NCI-H1092 (cell line): ENCODE measurements at places on chromosomes 7 and 10.

DNA sequence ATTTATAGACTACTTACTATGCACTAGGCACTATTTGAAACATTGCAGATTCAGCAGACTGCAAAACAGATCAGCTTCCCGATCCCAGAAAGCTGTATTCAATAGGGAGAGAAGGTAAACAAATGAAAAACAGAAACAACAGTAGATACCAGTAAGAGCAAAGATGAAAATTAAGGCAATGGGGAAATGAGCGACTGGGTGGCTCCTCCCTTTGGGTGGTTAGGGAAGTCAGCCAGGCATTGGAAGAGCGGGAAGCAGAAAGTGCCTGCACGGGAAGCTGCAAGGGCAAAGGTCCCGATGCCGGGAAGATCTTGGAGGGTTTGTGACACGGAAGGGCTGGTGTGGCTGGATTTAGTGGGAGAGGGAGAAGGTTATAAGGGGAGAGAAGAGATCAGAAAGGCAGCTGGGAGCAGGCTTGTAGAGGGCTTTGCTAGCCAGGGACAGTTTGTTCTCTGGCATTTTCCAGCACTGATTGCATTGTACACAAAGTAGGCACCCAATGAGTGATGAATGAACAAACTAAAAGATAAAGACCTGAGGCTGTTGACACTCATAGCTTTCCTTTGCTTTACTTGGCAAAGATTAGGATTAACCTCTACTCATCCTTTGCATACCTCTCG, 67.8 kb downstream of the NAMPT start:
- DNase-seq, result no peak

DNA sequence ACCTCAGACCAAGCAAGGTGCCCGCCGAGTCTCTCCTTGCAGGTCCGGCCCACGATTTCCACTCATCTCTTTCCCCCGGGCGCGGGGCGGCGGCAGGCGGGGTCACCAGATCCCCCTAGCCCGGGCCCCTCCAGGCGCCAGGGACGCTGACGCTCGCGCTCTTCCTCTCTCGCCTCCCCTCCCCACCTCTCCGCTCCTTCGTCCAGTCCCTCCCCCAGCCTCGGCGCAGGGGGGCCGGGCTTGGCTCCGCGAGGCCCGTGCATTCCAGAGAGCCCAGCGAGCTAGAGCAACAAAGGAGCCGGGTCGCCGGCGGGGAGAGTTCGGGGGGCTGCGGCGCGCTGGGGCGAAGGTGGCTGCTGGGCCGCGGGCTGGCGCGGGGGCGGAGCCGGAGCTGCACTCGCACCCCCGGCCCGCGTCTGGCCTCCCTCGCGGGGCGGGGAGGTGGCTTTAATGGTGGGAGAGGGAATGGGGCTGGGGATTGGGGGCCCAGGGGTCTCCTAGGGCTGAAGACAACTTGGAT, at the start of gene SMO:
TSS of gene SMO (plus strand) at position 262 of the 520 bp plus-strand sequence. CDS start 519 bp downstream, outside the sequence.
- peak; percentile 17 for DNase-seq

- DNase-seq, result no peak
Observed at GRCh38 chr10:86974484-86974883, 6.2 kb downstream of the ADIRF start.

DNA sequence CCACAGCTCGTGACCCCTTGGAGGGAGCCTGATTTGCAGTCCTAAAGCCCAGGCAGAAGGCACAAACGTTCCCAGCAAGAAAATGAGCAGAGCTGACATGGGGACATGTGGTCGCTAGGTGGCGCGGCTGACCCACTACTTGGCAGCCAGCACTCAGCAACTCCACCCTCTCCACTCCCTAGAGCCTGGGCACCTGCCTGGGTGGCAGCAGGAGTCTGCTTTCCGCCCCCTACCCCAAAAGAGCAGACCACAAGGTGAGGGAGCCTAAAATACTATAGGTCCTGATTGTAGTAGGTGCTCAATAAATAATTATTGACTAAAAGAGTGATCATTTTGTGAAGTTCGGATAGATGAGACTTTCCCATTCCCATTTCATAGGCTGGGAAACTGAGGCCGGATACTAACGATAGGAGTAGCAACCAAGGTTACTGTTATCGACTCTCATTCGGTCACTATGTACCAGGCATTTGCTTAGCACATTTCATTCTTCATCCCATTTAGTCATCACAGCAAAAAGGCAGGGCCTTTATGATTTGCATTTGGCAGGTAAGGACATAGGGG, 57.4 kb downstream of the NEUROG3 start:
- DNase-seq, result no peak

- no peak for DNase-seq
Observed at GRCh38 chr10:117499248-117500105, 43.1 kb upstream of the EMX2 start.

- DNase-seq, result no peak
Observed at GRCh38 chr7:105493923-105494315, 28.2 kb downstream of the PUS7 start.

DNA sequence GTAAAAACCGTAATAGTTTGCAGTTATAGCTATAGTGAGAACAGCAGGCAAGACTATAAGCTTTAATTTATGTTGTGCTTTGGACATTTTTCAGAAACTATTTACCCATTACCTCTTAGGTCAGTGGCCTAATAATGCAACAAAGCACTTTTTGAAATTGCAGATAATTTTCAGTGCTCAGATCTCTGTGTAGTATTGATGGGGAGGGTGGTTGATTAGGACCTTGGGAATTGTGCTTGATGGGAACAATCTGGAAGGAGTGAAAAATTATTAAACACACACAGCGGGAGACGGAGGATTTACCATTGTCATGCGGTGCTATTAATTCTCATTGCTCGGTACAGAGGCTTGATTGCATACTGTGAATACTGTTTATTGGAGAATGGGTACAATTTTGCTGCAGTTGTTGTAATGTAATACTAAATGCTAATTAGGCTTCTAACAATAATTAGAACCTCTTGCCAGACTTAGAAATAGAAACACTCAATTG, 304.8 kb downstream of the LRMDA start:
- DNase-seq, result no peak

- DNase-seq, result no peak
Observed at GRCh38 chr10:75712242-75712880, 280.9 kb downstream of the LRMDA start.

- DNase-seq, result no peak
Observed at GRCh38 chr7:80040335-80040734, 94.3 kb upstream of the GNAI1 start.

GRCh38 chr10:4001811-4002210, 216.8 kb upstream of the KLF6 start:
- DNase-seq, result no peak

GRCh38 chr7:126489874-126490273, 762.9 kb downstream of the GRM8 start:
- DNase-seq, result no peak
